Endodermal cell (in vitro differentiated cells): ENCODE measurements at places on chromosomes 12 and 14.

DNA sequence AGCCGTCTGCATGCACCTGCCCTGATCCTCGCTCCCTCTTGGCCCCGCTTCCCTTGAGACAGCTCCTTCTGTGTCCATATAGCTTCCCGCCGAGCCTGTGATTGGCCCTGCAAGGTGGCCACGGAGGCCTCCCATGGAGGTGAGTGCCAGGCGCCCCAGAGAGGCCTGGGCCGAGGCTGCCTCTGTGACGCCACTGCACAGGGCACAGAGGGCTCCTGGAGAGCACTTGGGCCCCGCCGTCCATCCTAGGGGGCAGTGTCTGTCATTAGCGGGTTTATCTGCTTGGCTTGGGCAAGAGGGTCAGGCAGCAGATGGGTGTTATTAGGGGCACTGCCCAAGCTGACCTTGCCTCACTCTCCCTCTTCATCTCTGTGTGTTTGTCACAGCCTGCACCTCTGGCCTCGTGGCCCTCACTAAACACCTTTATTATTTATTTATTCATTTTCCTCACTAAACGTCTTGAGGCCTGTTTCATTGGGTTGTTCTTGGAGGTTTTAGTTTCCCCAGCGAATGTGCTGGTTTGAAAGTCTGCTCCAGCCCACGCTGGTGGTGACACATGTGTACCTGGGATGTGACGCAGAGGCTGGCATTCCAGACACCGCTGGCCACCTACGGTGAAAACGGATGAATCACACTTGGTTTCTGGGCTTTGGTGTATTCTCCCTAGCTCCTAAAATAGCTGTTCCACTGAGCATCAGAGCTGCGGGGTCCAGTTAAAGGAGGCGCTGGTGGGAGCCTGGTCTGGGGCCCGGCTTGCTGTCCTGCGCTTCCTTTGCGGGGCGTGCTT lies 5.9 kb downstream of the ZFYVE21 start:
- no peak for DNase-seq

- no peak for DNase-seq
These were observed 23.1 kb downstream of the ETV6 start for GRCh38 chr12:11672256-11673191.

DNA sequence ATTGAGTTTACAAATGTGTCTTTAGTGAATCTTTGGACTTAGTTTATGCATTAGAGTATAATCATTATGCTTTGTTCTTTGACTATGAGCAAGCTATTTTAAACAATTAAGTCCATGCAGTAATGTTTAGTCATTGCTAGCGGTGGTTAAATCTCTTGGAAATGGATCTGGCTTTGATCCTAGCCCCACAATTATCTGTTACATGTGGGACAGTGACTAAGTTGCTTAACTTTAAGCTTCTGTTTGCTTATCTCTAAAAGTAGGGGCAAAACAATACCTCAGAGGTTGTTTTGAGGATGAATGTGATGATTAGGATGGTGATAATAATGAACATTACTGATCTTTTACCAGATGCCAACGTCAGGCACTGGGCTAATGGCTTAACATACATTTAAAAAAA lies 124.2 kb downstream of the NPAS3 start:
- DNase-seq = no peak

- DNase-seq = no peak
These were observed 86.6 kb downstream of the PHLDA1 start for GRCh38 chr12:75944905-75945432.

- no peak for DNase-seq
These were observed 35.1 kb downstream of the PPP2R5E start for GRCh38 chr14:63508033-63508432.

- DNase-seq = no peak
These were observed 21.5 kb downstream of the UBR7 start for GRCh38 chr14:93228550-93228949.

- no peak for DNase-seq
These were observed 63.1 kb upstream of the SCN8A start for GRCh38 chr12:51527966-51528365.
